ENCODE measurements at places on chromosomes 3 and 15. TPM values are rescaled to one million over a fixed set of nuclear protein-coding genes. Genes with fewer than 3 reads are reported as not detected.

DNA sequence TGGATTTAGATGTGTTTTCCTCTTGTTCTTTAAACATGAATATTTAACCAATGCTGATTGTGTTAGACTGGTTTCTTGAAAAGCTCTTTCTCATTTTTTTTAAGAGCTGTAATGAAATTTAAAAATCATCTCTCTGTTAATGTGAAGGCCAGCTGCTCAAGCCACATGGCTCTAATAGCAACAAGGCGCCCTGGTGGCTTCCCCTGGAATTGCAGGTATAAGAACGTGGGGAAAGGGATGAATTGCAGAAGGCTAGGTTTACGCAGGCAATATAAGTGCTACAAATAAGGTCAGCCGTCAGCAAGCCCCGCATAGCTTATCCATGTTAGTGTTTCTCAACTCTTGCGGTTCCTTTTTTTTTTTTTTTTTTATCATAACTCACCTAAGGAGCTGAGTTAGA, 108.5 kb downstream of the SAMMSON start:
- no peak for ATAC-seq

- no peak for ATAC-seq
These were observed 147.7 kb downstream of the CADPS start for GRCh38 chr3:62727536-62727935.

DNA sequence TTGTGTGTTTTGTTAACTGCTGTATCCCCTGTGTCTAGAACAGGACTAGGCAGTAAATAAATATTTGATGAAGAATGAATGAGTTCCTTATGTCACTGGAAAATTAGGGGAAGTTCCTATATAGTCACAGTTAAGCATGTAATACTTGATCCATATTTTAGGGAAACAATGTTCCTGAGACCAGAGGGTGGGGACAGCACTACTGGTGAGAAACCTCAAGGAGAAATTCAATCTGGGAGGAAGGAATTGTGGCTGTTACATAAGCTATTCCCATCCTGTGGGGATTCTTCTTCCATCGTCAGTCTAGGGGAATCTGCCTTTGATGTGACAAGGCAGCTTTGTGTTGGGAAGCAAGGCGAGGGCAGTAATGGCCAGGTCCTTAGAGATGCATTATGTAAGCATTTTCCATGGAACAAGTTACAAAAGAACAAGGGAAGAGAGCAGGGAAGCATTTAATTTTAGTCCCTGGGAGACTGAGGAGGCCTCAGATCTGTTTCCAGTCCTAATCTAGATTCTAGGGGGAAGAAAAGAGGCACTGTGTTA, 219.3 kb upstream of the TTC14 start:
- ATAC-seq: no peak

- ATAC-seq: no peak
These were observed 6.6 kb downstream of the XYLB start for GRCh38 chr3:38353151-38353550.

DNA sequence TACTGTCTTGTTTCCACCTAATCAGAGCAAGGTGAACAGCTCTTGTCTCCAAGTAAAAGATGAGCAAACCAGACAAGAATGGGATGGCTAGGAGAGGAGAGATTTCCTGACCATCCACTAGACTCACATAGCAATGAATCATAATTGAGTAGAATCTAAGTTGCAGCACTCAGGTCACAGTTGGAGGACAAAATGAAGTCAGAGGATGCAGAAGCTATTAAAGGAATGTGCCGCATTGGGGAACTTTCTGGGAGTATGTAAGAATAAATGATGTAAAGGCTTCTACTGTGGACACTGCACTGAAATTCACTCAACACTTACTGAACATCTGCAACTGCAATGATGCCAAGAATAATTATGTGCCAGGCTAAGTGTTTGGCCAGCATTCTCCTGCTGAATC, 217.4 kb upstream of the WNT5A start:
- ATAC-seq: no peak

DNA sequence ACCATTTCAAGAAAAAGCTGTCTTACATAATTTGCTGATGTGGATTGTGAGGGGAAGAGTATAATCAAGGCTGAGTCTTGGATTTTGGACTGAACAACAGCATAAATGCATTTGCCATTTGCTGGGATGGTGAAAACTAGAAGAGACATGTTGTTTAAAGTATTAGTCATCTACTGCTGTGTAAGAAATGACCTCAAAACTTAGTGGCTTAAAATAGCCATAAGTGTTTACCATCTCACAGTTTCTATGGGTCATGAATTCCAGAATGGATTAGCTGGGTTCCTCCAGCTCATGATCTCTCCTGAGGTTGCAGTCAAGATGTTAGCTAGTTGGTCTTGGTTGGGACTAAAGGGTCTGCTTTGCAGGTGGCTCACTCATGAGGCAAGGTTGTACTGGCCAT, 66.2 kb downstream of the SCN11A start:
- no peak for ATAC-seq

Gene CALML4
- 44.2 TPM for total RNA-seq
